ENCODE measurements at places on chromosomes 1 and 21.

DNA sequence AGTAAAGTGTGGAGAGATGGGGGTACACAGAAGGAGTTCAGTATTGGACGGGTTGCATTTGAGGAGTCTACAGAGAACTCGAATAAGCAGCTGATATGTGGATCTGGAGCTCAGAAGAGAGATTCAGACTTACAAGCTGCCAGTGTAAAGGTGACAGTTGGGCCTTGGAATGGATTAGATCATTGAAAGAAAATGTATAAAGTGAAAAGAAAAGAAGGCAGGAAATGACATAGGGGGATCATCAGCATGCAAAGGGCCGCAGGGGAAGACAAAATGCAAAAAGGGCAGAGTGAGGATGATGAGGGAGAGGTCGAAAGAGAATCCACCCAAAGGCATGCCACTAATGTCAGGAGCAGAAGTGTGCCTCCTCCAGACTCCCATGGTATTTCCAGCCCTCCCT lies 273.3 kb downstream of the TNR start:
- DNase-seq = no peak

DNA sequence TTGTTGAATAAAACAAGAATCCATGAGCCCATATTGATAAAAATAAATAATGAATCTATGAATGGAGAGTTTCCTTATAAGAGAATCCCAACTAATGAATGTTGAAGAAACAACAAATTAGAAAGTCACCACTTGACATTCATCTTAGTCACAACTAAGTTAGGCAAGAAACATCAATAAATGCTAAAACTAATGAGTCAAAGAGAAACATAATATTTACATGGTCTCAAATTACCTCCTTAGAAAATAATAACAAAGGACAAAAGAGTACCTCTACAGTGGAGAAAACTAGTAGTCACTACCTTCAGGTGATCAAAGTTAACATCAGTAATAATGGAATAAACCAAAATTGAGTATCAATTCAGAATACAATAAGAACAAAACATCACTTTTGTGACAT lies 93.5 kb downstream of the AKT3 start:
- no peak for DNase-seq

DNA sequence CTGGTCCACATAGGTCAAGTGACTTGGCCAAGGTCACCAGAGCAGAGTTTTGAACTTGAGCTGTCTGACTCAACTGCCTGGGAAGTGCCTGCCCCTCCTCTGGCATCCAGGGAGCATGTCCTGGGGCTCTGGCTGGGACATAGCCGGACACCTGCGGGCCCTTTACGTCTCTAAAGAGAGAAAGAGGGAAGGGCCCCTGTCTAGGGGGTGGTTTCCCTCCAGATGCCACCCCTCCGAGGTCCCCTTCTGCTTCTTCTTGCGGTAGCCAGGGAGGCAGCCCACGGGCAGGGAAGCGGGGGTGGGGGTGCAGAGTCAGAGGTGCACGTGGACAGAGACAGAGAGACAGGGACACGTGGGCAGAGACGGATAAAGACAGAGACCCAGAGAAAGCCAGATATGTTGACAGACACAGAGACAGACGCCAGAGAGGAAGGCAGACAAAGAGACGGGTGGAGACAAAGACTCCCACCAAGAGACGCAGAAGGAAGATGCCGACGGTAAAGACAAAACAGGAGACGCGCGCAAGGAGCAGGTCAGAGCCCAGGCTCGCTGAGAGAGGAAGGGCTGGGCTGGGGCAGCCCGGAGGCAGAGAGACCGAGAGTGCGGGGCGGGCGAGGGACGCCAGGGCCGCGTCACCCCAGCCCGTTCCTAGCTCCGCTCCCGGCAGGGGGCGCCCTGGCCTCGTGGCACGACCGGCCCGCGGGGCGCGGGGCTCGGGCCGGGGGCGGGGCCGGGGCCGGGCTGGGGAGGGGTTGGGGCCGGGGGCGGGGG lies 458 bp upstream of the ALPL start:
- DNase-seq = no peak

GRCh38 chr1:215477632-215478031 lies 89.5 kb upstream of the KCTD3 start:
- DNase-seq = no peak

DNA sequence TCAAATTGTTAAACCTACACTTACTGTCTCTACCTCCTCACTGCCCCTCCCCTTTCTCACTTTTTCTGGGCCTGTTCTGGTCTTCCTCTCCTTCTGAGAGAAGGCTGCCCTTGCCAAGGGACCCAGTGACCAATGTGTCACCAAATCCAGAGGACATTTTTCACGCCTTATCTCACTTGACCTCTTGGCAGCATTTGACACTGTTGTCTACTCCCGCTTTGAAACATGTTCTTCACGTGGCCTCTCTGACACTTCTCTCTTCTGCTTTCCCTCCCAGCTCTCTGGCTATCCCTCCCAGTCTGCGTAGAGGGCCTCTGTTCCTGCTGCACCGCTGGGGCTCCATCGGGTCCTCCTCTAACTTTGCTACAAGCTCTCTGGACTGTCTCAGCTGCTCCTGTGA lies 25.3 kb downstream of the KCNQ4 start:
- DNase-seq = no peak

GRCh38 chr1:33273406-33273805 lies 17.1 kb downstream of the ZNF362 start:
- DNase-seq = no peak

DNA sequence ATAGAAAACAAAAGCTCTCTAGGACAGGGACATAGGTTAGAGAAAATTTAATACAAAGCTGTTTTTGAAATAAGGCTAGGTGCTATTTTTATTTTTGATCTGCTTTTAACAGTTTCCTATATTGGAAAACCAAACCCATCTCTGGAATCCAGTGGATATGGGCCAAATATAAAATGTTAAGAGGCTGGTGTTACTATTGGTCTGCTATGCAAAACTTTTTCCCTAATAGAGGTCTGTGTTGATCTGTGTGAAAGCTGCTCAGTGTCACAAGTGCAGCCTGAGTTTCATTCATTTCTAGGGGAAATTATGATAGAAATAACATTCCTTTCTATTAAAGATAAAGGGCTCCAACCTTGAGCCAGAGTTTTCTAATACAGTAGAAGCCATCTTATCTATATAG lies 116.4 kb downstream of the OLFML2B start:
- DNase-seq = no peak

DNA sequence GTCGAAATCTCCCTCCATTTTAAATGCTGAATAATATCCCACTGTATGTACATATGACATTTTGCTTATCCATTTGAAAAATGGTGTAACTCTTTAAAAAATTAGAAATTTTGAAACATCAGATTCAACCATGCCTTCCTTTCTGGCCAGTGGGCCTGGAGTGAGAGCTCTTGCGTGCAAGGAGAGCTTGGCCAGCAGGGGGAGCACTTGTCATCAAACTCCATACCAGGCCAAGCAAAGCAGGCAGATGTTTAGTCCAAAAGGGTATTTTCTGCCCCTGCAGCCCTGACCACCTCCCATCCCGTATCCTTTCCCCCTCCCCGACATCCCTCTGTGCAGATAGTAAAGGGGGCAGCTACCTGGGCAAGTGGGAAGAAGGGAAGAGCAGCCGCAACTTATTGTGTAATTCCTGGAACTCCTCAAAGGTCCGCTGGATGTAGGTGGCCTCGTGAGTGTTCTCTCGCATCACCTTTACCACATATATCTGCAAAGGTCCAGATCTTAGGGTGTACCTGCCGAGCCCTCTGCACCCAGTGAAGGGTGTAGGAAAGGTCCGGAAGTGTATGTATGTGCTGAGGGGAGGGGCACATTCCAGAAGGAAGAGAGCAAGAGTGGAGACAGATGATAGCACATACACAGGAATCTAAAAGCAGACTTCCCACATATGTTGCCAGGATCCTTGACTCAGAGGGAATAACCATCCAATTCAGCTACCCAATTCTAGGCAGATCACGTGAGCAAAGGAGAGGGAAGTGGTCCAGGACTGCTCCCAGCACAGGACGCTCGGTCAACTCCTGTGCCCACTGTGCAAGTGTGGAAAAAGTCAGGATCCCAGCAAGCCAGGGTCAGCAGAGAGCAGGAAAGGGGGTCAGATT lies 19.9 kb upstream of the PPP1R15B start:
- DNase-seq = no peak

DNA sequence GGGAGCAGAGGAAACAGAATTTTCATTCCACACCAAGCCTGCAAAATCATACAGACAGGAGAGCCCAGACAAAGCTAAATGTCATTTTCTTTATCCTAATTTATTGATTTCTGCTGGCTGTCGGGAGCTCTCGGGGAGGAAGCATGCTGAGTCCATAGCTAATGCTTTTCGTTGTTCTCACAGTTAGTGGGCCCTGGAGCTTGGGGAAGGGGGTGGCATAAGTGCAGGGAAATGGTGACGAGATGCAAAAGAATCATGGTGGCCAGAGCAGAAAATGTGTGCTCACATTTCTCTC lies 202.4 kb downstream of the TOMM20 start:
- no peak for DNase-seq

DNA sequence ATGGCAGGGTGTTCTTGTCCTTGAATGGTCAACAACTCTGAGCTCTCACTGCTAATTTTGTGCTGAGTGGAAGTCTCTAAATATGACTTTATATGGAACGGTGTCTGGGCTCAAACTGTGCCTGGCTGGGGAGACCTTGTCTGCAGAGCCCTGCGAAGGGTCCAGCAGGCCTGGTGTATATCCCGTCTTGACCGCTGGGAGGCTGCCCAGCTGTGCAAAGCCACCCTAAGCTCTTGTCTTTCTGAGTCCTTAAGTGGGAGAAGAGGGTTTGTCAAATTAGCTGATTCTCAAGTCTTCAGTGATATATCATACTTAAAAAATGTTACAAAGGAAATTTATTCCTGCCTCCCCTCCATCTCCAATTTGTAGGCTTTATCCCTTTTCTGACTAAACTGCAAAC lies 198.7 kb downstream of the KCNJ6 start:
- DNase-seq = no peak

DNA sequence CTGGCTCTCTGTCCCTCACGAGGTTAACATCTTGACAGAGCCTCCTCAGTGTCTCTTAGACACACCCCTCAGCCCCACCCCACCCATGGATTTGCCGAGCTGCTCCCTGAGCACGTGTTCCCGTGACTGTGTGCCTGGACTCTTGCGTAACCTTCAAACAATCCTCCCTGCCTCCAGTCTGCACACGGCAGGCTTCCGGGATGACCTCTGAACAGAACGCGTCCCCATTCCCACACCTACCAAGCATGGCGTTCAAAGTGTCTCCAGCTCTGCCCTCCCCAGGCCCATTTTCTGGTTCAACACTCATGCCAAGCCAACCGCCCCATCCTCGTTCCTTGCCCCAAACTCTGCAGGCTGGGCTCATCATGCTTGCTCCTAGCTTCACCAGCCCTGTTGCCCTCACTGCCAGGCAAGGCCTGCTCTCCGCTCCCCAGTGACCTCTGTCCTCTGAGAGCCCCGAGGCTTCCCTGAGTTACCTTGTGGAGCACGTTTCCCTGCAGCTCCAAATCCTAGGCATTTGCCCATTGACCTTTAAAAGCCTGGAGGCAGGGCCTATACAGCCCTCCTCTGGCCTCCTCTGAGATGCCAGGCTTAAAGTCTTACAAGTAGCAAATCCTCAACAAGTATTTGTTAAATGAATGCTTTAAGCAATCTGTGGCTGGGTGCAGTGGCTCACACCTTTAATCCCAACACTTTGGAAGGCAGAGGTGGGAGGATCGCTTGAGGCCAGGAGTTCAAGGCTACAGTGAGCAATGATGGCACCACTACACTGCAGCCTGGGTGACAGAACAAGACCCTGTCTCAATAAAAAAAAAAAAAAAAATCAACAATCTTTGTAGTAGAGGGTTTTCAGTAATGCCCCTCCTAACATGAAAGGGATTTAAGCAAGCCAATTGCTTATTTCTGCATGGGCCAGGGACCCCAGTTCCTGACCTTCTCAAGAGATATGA lies 5.0 kb downstream of the AGT start:
- no peak for DNase-seq

DNA sequence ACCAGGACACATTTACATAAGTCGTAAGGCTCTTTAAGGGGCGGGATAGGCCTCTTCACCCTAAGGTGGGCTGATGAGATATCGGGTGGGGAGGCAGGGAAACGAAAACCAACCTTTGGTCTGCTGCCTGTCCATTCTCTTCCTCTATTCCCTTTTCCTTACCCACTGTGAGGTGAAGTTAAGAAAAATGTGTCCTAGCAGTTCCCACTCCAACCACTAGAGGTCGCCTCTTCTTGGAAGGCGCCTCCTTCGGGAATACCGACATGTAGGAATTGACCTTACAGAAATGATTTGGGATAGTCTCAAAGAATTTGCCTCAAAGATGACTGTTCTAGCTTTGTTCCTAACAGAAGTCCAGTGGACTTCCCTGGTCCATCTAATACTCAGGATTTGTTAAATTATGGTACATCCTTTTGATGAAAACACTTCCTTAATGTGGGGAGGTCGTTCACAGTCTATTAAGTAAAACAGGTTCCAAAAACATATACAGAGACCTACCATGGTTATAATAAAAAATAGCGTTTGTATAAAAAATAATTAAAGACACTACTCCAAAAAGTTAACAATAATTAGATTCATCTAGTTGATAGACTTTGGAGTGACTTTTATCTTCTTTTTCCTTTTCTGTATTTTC lies 14.1 kb downstream of the AZIN2 start:
- DNase-seq = no peak

- no peak for DNase-seq
Measured at GRCh38 chr1:7991504-7992440, 30.3 kb downstream of the PARK7 start.

DNA sequence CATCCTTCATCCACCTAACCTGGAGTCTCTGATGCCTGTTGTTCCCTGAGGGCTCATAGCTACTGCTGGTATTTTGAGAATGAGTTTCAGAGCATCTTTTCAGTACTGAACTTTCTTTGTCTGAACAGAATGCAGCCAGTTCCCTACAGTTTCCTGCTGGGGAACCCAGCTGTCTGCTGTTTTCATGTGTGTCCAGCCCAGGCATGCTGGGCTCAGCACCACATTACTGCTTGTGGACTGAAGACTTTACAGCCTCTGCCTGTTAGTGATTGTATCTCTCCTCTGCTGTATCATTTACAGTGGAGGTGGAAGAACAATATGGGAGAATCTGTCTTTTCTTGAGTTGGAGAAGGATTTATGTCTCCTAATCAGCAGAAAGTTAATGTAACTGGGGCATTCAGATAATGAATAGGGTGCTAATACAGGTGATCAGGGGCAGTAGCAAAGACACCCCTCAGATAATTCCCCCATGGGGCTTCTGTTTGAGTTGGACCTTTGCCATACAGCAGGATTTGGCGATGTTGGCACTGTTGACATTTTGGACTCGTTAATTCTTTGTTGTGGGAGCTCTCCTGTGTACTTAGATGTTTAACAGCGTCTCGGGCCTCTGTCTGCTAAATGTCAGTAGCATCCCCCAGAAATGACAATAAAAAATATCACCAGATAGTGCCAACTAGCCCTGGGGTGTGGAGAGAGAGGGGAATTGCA lies 207.7 kb downstream of the HHAT start:
- DNase-seq = no peak

Measured in fibroblast of skin of left biceps (primary cell).